ENCODE measurements at places on chromosomes 1 and 21. TPM values are rescaled to one million over a fixed set of nuclear protein-coding genes. Genes with fewer than 3 reads are reported as not detected.

TINAGL1 gene
- 279 TPM for total RNA-seq

WDR64 gene
- not detected for total RNA-seq

FAM151A gene
- total RNA-seq: not detected

MANEAL gene
- total RNA-seq: 0.93 TPM

RHBDL2 gene
- 12.6 TPM for total RNA-seq

PCP4L1 gene
- total RNA-seq: 1.3 TPM

BRWD1 gene
- 22.1 TPM for total RNA-seq

FALEC gene
- not detected for total RNA-seq

SLX9 gene
- total RNA-seq: 37.9 TPM

NADK gene
- total RNA-seq: 56.7 TPM

SERPINC1 gene
- total RNA-seq: not detected

DIO1 gene
- total RNA-seq: 0.35 TPM

PRDM16 gene
- total RNA-seq: 2.0 TPM

SRGAP2C gene
- total RNA-seq: 6.4 TPM

SHISAL2A gene
- not detected for total RNA-seq

GBP7 gene
- not detected for total RNA-seq

CLIC6 gene
- 0.07 TPM for total RNA-seq

ANKRD65 gene
- total RNA-seq: 24.3 TPM

ASTN1 gene
- total RNA-seq: not detected

CASQ2 gene
- total RNA-seq: not detected

OR2T33 gene
- not detected for total RNA-seq

EDARADD gene
- total RNA-seq: 6.8 TPM

OR2T29 gene
- not detected for total RNA-seq

LAMC2 gene
- 835 TPM for total RNA-seq

MYCL gene
- total RNA-seq: 12.2 TPM

SPATA21 gene
- total RNA-seq: not detected

TNFSF4 gene
- total RNA-seq: 1.1 TPM

SNX7 gene
- 22.2 TPM for total RNA-seq

HTR1D gene
- total RNA-seq: 0.07 TPM

BARHL2 gene
- total RNA-seq: not detected

NBPF10 gene
- 0.09 TPM for total RNA-seq

PLEKHM2 gene
- total RNA-seq: 20.6 TPM

NBL1 gene
- total RNA-seq: 64.3 TPM

FAM72D gene
- total RNA-seq: 2.0 TPM

GABRD gene
- total RNA-seq: not detected

AMY1C gene
- 1.4 TPM for total RNA-seq

SLC22A15 gene
- 3.3 TPM for total RNA-seq

LCE3D gene
- not detected for total RNA-seq

COL6A1 gene
- 93.0 TPM for total RNA-seq

LYPD8 gene
- not detected for total RNA-seq

VSIG8 gene
- 0.05 TPM for total RNA-seq

SLC30A10 gene
- total RNA-seq: not detected

TPTE gene
- total RNA-seq: not detected

SNAPIN gene
- 56.8 TPM for total RNA-seq

DNALI1 gene
- total RNA-seq: 3.3 TPM

ZNF593OS gene
- not detected for total RNA-seq

NOL9 gene
- 15.7 TPM for total RNA-seq

FNDC5 gene
- total RNA-seq: not detected

LCE1D gene
- total RNA-seq: not detected

Data from airway epithelial cell (primary cell).